ENCODE measurements at places on chromosomes 2 and 18.
A peak's percentile ranks its signal among the peaks of the same experiment; 100 is the strongest.

DNA sequence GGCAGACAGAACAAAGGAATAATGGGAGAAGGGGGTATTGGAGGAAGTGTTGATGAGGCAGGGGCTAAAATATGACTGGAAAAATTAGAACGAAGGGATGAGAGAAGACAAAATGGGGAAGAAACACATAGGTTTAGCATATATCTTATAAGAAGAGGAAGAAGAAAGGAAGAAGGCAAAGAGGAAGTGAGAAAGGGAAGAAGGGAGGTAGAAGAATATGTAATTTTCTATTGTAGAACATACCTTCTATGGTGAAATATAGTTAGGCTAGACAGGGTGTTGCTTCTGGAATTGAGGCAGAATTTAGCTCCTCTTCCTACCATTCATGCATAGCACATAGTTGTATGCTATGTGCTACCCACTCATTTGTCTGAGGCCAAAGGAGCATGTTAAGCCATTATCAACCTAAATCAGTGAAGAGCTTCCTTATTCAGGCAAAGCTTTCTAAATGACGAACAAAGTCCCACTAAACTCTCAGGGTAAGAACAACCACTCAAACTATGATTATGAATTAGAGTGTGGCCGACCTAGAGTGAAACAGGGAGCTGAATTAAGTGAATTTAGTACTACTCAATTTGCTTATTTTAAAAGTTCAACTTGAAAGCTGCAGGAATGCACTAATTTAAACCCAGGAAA is 180.9 kb upstream of the GALNT5 start:
- no peak for DNase-seq

DNA sequence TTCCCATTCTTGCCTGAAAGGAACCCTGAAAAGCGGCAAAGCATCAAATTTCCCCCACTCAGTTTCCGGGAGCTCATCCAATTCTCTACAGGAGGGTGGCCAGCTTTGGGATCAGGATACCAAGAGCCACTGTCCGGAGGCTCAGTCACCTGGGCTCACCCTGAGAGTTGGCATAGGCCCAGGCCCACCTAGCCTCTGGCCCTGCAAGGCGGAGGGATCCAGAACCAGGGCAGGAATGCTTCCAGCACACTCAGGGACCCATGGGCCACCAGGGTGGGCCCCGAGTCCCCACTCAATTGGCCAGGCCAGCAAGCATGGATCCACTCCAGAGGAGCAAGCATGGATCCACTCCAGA is 432.9 kb upstream of the MYT1L start:
- DNase-seq = no peak

DNA sequence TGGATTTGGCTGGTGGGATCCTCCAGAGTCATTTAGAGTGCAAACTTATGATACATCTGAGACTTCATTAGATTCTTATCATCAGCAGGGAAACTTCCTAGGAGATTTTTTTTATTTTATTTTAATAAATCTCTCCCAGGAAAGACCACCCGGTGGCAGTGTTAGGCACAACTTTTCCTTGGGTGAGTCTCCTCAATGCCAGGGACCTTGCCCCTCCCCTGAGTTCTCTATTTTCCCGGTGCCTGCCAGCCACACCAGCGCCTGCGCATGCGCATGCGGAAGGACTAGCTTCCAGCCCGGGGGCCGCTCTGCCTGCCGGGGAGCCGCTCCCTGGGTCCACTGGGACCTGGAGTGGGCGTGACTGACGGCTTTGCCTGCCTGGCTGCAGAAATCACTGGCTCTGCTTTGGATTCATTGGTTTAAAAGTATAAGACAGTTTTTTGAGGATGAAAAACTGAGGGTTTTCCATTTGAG is 86.6 kb downstream of the TMEM182 start:
- DNase-seq = peak; percentile 28

DNA sequence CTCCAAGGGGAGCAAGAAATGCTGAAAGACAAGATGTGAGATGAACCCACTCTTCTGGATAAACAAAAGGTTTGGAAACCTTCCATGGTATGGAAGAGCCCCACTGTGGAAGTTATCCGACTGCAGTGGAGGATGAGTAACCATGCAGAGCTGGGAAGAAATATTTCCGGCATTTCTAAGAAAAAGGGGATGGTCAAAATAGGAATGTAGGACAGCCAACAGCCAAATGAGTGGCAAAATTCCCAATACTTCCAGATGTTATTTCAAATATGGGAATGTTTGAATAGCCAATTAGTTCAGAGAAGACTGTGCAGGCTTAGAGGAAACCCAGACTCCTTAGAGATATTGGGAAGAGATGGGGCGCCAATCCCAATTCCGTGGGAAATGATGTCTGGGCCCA is 246.8 kb downstream of the RAD51AP2 start:
- DNase-seq = no peak

DNA sequence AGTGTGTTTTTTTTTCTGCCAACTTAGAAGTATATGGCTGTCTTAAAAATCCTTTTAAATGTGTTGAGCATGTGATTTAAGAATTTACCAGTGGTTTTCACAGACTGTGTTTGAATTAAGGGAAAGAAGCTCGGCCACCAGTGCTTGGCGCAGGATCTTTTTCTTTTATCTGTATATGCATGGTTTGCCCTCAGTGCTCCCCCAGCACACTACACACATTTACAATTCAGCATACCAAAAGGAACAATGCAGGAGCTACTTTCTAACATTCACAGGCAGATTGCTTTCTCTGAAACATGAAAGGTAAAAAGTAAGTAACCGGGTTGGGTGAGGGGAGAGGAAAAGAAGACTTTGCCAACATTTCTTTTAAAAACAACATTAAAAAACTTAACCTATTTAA is 3.9 kb downstream of the SALL3 start:
- no peak for DNase-seq

DNA sequence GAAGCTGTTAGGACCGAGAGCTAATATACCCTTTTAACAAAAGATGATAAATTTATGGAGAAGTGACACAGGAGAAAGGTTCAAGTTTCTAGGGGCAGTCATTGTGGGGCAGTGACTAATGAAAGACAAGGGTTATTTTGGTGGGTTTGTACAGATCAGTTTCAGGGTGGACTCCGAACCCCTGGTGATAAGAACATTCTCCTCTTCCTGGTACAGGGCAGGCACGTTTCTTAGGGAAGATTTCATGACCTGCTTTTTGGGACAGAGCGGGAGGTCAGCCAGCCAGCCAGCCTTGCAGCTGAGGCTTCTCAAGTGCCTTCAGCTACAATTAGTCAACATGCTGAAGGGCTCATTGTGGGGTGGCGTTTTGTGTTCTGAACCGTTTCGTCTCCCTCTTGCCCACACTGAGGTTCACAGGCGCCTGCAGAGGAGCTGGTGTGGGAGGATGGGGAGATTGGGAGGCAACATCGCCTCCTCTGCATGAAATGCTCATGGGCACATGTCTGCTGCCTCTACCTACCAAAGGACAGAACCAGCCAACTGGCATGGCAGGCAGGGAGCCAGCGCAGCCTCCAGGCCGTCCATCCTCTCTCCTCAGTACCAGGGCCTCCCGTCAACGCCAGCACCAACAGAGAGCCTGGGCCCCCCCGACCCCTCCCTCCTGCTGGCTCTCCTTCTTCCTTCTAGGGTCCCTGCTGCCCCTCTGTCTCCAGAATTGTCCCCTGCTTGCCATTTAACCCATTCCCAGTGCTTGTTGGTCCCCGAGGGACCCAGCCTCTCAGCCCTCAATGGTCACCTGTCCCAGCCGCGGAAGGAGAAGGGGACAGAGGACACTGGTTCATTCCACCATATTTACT is 9.6 kb downstream of the CHMP1B start:
- DNase-seq = no peak

DNA sequence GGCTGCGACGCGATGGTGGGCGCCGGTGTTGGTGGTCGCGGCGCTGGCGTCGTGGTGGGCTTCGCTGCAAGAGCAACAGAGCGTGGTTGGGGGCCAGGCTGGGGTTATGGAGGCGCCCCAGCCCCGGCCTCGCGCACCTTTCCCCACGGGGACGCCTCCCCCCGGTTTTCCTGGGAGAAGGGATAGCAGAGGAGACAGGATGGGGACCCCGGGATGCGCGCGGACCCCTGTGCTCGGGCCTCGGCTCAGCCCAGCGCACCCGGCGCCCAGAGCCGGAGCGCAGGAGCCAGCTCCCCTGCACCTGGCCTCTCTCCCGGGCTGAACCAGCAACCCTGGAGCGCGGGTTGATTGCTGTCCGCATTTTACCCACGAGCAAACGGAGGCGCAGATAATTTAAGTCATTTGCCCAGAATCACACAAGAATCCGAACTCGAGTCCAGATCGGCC is 1.0 kb downstream of the CD8A start:
- no peak for DNase-seq

DNA sequence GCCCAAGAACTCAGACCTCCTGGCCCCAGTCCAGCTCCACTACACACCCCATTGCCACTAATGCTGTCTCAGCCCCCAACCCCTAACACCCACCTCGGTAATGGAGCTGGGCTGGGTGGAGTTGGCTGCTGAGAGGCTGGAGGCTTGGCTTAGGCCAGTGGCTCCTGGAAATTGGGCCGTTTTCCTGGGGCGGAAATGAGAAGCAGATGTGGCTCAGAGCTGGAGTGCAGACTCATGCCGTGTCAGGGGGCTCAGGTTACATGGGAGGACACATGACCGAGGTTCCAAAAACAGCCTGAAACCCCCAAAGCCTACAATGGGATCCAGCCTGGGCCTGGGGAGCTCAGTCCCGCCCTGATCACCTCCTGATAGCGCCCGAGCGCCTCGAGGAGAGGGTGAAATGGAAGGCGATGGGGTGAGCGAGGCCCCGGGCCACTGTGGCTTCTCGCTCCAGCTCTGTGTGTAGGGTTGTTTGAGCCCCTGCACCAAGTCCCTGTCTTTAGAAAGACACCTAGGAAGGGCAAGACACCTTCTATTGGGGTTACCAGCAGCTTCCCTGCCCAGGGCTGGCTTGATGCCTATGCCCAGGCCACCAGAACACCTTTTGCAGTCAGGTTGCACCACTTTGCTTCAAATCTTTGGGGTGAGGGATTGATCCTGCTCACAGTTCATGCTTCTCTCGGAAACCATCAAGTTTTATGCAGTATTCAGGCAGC is 175.7 kb upstream of the HAAO start:
- DNase-seq = no peak

GRCh38 chr18:3037423-3037915 is 24.5 kb upstream of the LPIN2 start:
- DNase-seq = peak; percentile 92

GRCh38 chr2:216465579-216466195 is 33.0 kb upstream of the RPL37A start:
- DNase-seq = no peak

- DNase-seq = no peak
Measured at GRCh38 chr2:60105906-60106305, 447.5 kb downstream of the BCL11A start.

GRCh38 chr2:217415316-217415715 is 555.5 kb upstream of the TNP1 start:
- DNase-seq = no peak

DNA sequence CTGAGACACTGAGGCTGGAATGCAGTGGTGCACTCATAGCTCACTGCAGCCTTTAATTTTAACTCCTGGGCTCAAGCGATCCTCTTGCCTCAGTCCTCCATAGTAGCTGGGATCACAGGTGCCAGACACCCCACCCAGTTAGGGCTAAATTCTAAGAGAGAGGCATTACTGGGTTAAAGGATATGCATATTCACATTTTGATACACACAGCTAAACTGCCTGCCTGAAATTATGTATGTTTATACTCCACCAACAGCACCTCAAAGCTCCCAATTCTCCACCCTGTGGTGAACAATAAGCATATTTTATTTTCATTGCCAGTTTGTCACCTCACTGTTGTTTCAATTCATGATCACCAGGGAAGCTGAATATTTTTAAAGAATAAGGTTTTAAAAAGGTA is 18.7 kb upstream of the MCM6 start:
- DNase-seq = no peak

- DNase-seq = no peak
Measured at GRCh38 chr2:188526701-188527100, 235.0 kb downstream of the GULP1 start.

DNA sequence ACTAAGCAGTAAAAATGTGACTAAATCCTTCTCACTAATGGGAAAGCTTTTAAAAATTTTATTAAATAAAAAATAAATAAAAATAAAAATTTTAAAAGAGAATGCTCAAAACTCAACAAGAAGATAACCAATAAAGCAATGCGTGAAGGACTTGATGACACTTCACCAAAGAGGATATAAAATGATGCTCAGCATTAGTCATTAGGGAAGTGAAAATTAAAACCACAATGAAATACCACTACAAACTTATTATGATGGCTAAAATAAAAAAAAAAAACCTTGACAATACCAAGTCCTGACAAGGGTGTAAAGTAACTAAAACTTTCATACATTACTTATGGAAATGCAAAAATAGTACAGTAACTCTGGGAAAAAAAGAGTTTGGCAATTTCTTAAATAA is 3.3 kb upstream of the WDR75 start:
- no peak for DNase-seq

DNA sequence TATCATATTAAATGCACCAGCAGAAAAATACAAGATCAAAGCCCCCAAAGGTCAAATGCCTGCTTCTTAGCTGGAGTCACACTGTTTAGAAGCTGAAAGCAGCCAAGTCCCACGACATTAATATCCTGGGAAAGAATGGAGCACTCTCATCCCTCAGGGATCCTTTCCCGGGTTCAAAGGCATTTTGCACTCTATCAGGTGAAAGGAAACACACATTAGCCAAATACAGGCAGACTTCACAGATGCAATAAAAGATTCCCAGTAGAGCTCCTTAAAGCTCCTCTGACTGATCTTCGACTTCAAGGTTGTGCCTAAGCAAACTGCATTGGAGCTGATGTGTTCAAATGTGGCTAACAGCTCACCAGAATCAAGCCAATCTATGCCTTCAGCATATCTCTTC is 158.4 kb downstream of the RNF152 start:
- DNase-seq = no peak

- no peak for DNase-seq
Measured at GRCh38 chr2:238525990-238526389, 99.3 kb downstream of the ASB1 start.

DNA sequence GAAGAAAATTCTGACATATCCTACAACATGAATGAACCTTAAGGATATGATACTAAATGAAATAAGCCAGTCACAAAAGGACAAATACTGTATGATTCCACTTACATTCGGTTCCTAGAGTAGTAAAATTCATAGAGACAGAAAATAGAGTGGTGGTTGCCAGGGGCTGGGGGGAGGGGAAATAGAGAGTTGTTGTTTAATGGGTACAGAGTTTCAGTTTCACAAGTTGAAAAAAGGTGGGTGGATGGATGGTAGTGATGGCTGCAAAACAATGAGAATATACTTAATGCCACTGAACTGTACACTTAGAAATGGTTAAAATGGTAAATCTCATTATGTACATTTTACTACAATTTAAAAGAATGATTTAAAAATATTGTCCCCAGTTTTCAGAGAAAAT is 53.3 kb upstream of the NFU1 start:
- DNase-seq = no peak

- peak; percentile 22 for DNase-seq
Measured at GRCh38 chr18:65990944-65991708, 240.3 kb downstream of the CDH7 start.

DNA sequence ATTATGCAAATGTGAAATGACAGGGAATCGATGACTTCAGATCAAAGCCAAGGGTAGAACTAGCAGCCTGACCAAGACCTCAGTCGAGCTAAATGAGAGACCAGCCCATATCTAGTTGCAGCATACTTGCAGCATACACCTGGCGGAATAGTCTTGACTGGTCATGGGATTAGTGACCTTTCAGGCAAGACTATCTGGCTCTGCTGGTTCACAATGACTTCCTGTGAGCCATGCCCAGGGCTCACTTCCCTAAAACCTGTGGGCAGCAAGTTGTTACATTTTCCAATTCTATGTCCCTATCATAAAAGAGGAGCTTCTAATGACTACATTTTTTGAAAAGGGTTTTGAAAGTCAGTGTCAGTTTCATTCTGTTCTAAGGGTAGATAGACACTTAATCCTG is 1624.9 kb upstream of the CELF4 start:
- no peak for DNase-seq

- no peak for DNase-seq
Measured at GRCh38 chr2:230700447-230700846, 12.2 kb upstream of the CAB39 start.
